Bone marrow (tissue), 2 donors: ENCODE measurements at places on chromosomes 1 and 21.
A peak's percentile ranks its signal among the peaks of the same experiment; 100 is the strongest.

DNA sequence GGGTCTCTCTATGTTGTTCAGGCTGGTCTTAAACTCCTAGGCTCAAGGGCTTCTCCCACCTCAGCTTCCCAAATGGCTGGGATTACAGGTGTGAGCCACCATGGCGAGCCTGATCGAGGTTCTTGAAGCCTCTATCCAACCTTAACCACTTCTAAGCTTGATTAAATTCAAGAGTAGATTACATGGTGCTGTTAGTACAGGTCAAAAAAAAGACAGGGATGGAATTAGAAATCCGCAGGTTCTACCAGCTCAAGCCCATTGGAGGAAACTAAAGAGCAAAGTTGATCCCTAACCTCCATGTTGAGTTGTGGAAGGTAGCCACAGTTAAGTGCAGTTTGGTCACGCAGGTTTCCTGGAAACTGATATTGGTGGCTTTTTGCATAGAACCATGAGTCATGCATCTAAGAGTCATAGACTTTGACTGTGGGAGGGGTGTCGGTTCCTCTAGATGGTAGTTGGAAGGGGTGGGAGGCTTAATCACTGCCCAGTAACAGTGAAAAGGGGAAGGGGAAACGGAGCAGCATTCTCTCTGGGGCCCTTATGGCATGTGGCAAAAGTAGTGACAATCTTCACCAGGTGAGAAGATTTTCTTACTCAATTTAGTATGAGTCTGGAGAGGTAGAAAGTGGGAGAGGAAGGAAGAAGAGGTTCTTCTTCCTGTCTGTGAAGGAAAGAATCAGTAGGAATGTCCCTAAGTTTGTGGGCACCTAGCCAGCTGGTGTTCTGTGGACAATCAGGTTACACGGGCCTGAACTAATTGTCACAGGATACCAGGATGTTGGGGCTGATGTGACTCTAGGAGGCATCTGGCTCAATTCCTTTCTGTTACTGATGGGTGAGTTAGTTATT is 7.0 kb downstream of the CD53 start:
- peak; percentile 26 for DNase-seq

- DNase-seq = no peak
Observed at GRCh38 chr1:94787691-94788090, 32.5 kb upstream of the SLC44A3 start.

GRCh38 chr1:76292418-76293184 is 218.1 kb downstream of the ST6GALNAC3 start:
- DNase-seq = no peak

- DNase-seq = no peak
Observed at GRCh38 chr1:67672260-67672803, 12.7 kb upstream of the GADD45A start.

DNA sequence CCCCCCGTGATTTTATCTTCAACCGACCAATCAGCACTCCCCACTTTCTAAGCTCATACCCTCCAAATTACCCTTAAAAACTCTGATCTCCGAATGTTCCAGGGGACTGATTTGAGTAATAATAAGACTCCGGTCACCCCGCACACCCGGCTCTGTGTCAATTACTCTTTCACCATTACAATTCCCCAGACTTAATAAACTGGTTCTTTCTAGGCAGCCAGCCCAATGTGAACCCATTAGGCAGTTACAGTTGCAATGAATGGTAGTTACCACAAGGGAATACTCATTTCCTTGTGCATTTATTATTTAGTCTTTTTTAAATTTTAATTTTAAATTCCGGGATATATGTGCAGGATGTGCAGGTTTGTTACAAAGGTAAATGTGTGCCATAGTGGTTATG is 177.9 kb downstream of the HFM1 start:
- DNase-seq = no peak

- DNase-seq = no peak
Observed at GRCh38 chr1:173903827-173904531, 13.1 kb downstream of the SERPINC1 start.

- no peak for DNase-seq
Observed at GRCh38 chr1:173742203-173742886, 27.6 kb downstream of the KLHL20 start.

DNA sequence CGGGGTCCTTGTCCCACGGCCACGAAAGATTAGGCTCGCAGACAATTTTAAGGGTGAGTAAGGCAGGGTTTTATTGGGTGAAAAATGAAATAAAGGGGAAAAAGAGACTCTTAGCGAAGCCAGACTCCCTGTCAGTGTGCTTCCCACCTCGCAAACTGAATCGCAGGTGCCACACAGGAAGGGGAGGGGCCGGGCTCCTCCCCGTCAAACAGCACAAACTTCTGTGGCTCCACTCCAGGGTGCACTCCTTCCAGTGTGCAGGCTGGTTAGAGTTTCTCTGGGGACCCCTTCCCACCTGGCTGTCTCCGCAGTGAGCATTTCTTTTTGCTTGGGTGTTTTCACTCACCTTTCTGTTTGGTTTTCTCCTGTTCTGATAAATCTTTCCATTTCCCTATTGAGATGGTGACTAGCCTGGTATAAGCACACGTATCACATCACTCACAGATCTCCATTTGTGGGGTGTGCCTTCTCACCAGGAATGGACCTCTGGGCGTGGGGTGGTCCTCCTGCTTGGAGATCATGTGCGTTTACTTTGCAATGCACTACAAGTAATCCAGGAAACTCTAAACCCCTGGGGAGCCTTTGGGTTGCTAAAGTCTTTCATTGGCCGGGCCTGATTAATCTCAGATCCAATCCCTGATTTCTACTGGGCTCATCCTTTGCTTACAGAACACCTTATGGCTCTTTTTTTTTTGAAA is 37.6 kb upstream of the GALNT2 start:
- DNase-seq = no peak

DNA sequence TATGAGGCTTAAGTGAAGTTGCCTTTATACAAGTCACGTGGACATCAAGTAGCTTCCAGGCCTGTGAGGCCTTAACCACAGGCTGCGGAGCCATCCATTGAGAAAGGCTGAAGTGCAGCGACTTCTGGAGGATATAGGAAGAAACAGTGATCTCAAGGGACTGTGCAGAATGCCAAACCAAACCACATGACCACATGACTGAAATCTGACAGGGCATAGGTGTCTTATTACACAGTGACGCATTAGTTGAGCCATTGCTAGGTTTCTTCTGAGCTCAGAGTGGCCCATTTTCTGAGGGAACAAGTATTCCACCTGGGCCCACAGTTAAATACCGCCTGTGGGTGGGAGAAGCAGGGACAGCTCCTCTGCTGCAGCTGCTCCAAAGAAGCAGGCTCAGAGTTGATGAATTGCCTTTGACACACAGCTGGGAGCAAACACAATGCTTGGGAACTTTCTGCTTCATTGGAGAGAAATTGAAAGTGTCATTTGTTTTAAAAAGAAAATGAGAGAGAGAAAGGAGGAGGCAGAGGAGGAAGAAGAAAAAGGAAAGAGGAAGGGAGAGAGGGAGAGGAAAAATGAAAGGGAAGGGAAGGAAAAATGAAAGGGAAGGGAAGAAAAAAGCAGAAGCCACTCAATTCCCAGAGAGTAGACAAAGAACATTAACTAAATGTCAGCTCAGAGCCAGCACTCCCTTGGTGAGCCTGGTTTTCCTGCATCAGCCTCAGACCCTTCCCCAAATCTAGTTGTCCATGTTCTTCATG is 94.4 kb downstream of the COLGALT2 start:
- no peak for DNase-seq

DNA sequence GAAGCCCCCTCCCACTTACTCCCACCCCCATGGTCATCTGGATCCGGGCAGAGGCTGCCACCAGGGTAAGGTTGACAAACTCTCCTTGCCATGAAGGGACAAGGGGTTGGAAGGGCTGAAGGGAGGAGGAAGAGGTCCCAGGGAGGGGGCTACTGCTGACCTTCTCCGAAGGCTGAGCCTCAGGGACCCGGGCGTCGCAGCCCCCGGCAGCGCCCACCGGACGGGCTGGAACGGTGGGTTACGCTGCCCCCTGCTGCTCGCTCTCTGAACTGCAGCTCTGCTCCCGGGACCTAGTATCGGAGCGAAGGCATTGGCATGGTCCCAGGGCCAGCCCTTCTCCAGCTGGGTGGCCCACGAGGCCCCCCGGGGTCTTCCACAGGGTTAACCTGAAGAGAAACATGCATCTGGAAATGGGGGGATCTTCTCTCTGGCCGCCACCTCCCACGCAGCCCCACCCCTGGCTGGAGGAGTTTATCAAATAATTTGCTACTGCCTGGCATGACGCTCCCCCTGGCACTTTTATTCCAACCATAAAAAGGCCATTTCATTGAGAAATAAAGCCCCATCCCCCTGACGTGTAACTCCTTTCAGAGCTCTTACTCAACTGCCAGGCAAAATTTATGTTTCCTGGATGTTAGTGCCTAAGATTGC is 70.4 kb upstream of the TARDBP start:
- DNase-seq = peak; percentile 56

- DNase-seq = no peak
Observed at GRCh38 chr21:42650441-42651421, 2.7 kb upstream of the PDE9A start.

GRCh38 chr1:14298806-14299205 is 299.7 kb upstream of the KAZN start:
- DNase-seq = no peak

GRCh38 chr1:58307431-58307830 is 239.1 kb downstream of the OMA1 start:
- DNase-seq = no peak

- DNase-seq = no peak
Observed at GRCh38 chr1:64769482-64769881, 24.6 kb downstream of the RAVER2 start.

DNA sequence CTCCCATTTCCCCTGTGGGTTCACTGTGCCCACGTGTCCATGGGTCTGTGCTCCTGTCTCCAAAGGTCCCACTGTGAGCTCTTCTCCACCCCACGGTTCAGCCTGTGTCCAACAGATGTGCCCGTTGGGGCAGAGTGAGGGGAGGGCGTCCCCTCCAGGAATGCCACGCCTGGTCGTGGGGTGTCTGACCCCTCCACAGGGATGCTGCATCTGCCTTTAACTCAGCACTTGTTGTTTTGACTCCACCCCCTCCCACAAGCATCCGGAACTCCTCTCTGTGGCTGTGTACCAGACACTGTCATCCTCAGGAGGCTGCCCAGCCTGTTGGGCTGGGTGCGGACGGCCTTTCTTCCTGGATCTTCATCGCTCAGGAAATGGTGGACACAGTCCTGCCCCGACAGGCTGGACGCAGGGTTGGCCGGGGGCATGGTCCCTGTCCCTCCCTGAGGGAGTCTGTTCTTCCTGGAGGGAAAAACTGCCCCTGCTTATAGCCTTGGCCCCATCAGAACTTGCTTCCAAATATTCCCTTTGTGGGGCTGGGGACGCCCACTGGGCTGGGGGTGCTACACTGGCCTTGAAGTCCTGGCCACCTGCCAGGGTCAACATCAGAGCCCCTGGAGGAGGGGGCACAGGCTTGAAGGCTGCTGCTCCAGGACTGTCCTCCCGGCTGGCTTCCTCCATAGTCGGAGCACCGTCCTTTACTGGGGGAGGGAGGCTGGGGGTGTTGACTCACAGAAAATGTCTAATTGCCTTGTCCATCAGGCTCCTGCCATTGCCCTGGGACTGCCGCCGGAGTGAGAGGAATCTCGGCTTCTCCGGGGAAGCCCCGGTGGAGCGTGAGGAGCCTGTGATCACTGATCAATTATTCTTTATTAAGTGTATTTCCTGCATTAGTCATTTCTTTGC is 182.0 kb upstream of the C1orf174 start:
- no peak for DNase-seq

- no peak for DNase-seq
Observed at GRCh38 chr1:10756842-10757241, 39.6 kb downstream of the CASZ1 start.

DNA sequence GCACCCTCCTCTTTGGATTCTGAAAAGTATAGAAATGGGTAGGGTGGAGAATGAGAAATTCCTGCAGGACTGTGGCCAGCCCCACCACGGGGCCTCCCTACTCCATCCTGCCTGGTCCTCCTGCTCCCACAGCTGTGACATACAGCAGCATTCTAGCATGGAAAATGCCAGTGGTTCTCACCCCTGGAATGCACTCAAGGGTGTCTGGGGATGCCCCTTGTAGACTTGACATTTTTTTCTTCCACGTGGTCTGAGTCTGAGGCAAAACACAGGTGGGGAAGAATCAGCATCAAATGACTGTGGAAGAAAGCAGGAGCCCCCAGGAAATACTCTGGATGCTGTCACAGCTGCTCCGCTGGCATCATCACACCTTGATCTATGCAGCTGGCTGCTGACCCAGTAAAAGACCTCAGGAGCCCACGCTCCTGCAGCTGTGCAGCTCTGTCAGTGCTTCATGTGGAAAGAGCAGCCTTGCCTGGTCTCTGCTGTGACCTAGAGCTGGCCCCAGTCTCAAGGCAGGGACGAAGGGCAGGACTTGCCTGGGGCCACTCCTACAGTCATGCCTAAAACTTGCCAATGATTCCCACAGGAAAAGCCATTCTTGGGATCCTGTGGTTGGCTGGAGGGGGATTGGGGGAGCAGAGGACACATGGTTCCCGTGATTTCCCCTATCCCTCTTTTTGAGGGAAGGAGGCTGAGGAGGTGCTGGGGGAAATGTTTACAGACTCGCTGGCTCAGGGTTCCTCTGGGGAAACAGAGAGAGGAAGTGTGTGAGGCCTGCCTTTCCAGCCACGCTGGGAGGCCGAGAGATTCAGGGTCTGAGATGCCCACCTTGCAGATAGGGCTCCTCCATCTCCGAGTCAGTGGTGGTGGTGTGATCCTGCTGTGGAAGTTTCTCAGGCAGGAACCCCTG is 10.8 kb upstream of the A3GALT2 start:
- no peak for DNase-seq

- no peak for DNase-seq
Observed at GRCh38 chr1:160466961-160467360, 56.1 kb downstream of the SLAMF6 start.

- DNase-seq = no peak
Observed at GRCh38 chr1:119279456-119280381, 88.9 kb upstream of the HAO2 start.

- DNase-seq = peak; percentile 34
Observed at GRCh38 chr1:156539818-156540355, 32.5 kb downstream of the IQGAP3 start.

DNA sequence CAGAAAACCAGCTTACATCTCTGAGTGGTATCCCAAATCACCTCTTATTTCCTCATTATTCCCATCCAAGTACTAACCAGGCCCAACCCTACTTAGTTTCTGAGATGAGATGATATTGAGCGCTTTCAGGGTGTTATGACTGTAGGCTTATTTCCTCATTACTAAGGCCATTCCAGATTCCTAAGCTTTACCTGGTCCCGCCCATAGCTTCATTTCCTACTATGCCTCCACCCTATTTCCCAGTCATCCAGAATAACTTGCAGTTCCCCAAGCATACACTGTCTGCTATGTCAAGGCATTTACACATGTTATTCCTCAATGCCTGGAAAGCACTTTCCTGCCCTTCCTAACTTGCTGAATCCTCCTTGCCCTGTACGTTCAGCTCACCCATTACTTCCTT is 79.3 kb upstream of the SPAG17 start:
- no peak for DNase-seq

GRCh38 chr21:45281411-45282282 is 6.0 kb downstream of the POFUT2 start:
- DNase-seq = no peak
